Lower leg skin (tissue), 4 donors: ENCODE measurements at places on chromosomes 7 and 10. TPM values are rescaled to one million over a fixed set of nuclear protein-coding genes. Genes with fewer than 3 reads are reported as not detected.

Gene WDFY4
- total RNA-seq: 1.1 TPM

DNA sequence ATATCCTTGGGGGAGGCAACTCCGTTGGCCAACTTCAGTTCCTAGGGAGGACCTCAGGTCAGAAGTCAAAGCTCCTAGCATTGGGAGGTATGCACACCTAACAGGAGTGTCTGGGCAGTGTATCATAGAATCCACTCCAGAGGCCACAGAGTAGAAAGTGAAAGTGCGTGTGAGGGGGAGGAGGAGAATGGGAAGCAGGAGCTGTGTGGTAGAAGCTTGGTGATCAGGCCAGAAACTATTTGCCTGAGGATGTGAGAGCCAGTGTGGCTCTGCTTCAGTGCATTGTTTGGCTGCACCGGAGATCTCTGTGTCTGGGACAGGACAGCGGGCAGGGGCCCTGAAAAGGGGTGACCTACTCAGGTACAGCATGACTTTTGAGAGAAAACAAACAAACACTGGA, 557.4 kb upstream of the VSTM2A start:
- DNase-seq: no peak

Gene CLDN4
- 533 TPM for total RNA-seq

DNA sequence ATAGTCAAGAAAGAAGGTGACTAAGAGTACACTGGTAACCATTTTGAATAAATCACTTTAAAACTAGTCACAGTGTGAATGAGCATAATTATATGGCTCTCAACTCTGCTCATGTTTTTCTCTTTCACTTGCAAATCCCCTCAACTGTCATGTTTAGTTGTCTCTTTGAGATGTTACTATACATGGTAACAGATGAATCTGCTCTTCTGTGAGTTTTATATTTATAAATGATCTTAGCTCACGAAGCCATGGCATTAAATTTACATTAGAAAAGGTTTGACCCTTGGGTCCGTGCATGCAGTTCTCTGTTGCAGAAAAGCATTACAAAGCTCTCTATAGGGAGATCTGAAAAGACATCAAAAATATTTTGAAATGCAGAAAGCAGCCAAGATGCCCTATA, 33.0 kb upstream of the LRRTM3 start:
- no peak for DNase-seq

- DNase-seq: no peak
Observed at GRCh38 chr7:106331441-106332175, 46.8 kb upstream of the NAMPT start.

GRCh38 chr7:44748045-44748947, at the start of gene ZMIZ2:
ZMIZ2 (plus strand) TSS chr7:44748847; CDS start chr7:44756250, 7,403 bp downstream.
- DNase-seq: peak; percentile 85

DNA sequence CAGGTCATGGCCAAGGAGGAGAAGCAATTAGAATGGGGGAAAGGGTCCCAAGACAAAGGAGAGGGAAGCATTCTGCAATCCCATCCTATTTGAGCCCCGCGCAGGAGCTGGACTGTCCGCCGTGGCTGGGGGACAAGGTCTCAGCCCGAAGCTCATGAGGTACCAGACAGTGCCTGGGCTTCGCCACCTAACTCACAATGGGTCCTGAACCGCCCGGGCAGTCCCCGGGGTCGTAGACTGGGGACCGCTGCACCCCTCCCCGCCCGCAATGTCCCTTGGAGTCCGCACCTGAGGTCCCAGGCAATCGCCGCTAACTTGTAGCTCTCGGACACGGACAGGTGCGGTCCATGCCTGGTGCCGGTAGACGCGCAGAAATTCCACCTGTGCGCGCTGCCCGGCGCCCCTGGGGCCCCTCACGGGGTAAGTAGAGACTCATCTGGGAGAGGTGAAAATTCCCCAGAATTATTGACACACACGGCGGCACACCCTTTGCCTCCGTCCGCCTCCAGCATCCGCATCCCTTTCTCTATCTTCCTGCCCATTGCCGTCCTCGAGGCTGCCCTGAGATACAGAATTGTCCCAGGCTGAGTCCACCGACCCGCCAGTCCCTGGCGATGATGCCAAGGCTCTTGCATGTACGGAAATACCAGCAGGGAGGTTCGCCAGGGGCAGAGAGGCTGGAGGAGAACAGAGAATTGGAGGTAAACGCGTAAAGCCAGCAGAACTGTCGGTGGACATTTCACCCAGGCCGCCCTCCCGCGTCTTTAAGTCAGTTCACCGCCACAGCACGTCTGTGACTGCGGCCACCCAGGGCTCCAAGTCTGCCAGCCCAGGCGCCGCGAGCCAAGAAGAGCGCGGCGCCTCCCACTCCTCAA, 1.8 kb downstream of the CHRM2 start:
- no peak for DNase-seq

DNA sequence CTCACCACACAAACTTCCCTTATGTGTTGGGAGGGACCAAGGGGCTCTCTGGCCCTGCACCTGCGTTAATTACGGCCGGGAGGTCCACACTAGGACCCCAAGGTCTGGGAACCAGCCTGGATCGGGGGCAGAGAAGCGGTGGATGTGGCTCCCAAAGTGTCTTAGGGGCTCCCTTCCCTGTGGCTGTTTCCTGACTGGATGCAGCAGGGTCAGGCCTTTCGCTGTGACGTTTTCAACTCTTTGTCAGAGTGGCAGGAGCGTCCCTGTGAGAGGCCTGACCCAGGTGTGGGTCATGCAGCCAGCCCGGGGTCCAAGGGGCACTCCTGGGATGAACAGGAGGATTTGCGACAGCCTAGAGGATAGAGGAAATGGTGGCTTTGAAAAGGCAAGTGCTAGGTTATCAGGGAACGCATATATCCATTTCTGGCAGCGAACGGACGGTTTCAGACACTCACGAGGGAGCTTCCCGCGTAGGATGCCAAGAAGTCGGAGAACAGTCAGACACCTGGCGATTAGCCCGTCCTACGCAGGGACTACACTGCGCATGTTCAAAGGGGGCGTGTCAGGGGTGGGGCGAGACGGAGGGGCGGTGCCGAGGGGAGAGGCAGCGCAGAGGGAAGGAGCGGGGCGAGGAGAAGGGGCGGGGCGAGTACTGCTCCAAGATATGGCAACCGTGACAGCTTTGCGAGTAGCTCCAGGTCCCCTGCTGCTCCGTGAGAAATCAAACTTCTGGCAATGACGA, 46.2 kb upstream of the ZNF716 start:
- DNase-seq: peak; percentile 67

Gene PTPRN2
- 0.80 TPM for total RNA-seq

- DNase-seq: no peak
Observed at GRCh38 chr7:106776618-106777347, 88.3 kb upstream of the PIK3CG start.

Gene WNT2
- total RNA-seq: 1.3 TPM

- DNase-seq: no peak
Observed at GRCh38 chr7:112770051-112770450, 20.1 kb downstream of the TMEM168 start.

Gene MMD2
- total RNA-seq: not detected

DNA sequence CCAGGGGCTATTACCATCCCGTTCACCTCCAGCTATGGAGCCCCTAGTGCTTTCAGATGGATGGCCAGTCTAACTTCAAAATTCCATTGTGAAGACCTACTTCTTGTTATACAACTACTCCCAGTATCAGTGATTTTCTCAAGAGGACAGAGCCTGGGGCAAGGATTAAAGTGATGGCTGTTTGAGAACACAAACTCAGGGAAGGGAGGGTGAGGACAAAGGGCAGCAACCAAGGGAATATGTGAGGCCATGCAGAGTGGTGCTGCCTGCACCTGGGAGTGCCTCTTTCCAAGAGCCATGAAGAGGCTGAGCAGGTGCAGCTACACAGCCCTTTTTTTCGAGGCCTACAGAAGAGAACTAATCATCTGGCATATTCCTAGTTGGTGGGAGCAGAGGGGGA, 303.5 kb upstream of the BMPER start:
- DNase-seq: no peak

DNA sequence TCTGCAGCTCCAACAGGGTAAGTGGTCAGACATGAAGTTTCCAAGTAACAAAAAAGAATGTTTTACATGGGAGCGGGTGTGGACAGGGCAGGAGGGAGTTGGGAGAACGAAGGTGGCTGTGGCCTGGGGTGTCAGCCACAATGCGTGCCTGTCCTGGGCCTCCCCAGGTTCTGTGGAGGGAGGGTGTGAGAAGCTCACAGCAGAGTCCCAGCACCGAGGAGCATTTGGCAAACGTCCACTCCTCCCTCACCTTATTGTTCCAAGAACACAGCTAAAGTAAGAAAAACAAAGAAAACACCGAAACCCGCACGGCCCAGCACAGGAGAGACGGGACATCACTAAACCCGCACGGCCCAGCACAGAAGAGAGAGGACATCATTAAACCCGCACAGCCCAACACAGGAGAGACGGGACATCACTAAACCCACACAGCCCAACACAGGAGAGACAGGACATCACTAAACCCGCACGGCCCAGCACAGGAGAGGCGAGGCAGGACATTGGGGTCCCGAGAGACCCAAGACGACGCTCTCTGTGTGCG, 226.4 kb downstream of the MAD1L1 start:
- DNase-seq: no peak

DNA sequence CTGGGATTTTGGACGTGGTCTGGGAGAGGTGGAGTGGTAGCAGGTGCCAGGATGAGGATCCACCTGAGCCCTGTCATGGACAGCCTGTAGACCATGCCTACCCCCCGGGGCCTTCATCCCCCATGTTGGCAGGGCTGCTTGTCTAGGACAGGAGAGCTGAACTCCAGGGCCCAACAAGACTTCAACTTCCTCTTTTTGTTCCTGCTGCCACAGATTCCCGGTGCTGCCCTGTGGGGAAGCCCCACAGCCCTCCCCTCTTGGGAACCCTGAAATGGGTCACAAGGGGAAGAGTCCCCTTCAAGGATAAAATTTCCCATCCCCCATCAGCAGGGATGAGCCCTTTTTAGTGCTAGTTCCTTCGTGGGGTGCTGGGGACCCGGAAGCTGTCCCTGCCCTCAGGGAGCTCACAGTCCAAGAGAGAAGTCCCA, 1.3 kb upstream of the CUEDC2 start:
- no peak for DNase-seq

- no peak for DNase-seq
Observed at GRCh38 chr10:63702092-63702491, 180.9 kb downstream of the REEP3 start.

Gene CPA2
- not detected for total RNA-seq

- no peak for DNase-seq
Observed at GRCh38 chr7:111232249-111233084, 141.5 kb downstream of the LRRN3 start.

DNA sequence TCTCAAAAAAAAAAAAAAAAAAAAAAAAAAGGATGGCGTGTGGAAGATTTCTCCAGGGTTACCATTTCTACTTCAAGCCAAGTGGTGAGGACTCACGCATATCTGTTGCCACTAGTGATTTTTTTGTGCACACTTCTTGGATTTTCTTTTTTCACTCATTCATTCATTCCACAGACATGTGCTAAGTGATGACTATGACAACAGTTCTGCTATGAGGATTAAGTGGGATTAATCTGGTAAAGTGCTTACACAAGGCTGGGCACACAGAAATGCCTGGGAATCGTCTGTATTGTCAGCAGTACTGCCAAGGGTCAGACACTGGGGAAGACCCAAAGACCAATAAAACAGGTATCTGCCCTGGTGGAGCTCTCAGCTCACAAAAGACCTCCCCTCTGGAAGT, 6.3 kb upstream of the OPN1SW start:
- DNase-seq: no peak

Gene TEX36
- total RNA-seq: not detected

DNA sequence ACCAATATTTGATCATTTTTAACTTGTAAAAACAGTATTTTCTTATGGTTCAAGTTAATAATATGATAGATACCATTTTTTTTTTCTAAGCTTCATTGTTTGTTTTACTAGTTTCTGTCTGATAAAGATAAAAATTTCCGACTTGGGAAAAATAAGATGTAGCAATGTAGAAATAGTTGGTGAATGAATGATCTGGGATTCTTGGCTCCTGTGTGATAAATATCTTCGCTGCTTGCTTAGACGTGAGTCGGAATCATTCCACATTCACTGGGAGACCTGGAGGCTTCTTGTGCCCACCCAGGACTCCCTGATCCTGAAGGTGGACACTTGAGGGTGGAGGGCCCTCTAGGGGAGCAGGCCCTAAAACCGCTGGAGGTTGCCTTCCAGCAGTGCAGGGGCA, 47.9 kb downstream of the EXOC4 start:
- DNase-seq: no peak

Gene CFTR
- total RNA-seq: 0.80 TPM

- no peak for DNase-seq
Observed at GRCh38 chr7:78605119-78605518, 806.5 kb downstream of the PHTF2 start.

DNA sequence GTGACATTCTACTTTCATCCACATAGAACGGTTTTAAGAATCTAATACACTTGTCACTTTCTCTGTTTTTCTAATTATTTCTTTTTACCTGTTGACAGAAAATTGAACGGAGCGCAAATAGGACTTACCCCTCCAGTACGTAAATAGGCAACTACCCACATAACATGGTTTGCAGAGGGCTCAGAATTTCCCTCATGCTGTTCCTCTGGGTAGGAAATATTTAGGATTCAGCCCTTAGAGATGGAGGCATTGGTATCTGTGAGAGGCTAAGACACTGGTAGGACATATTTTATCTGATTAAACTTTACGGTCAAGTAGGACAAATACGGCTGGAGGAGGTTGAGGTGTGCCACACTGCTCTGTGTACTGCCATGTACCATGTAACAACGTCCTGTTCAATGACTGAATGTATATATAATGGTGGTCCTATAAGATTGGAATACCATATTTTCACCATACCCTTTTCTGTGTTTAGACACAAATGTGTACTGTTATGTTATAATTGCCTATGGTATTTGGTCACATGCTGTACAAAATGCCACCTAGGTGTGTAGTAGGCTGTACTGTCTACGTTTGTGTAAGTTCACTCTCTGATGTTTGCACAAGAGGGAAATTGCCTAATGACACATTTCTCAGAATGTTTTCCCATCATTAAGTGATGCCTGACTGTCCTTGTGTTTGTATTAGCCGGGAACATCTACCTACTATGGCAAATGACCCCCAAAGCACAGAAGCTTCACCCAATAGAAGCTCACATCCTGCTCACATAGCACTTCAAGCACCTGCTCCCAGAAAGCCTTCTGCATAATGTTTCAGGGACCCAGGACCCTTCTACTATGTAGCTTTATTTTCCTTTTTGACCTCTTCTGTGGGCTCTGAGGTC, 429.4 kb upstream of the AKR1E2 start:
- DNase-seq: no peak

- DNase-seq: no peak
Observed at GRCh38 chr7:154837622-154838021, 165.3 kb downstream of the PAXIP1 start.

Gene NT5C2
- 38.4 TPM for total RNA-seq

Gene ZNF467
- total RNA-seq: 12.1 TPM

DNA sequence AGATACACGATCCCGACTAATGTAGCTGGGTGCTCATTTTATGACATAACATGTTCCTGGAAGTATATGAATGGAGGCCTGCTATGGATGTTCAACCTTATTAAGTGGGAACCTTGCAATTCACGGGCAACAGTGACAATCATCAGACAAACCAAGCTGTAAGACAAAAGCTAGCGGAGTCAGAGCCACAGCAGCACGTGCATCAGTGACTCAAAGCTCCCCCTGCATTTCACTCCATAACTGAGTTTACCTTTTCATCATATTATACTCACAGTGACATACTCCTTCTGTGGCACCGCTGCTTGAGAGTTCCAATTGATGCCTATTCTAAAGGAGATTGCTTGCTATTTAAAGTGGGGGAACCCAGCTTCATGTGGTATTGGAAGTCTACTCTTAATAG, 176.0 kb upstream of the PITRM1 start:
- no peak for DNase-seq

Gene HOXA5
- 5.1 TPM for total RNA-seq
